Breast epithelium (tissue), 4 donors: ENCODE measurements at places on chromosomes 4 and X. TPM values are rescaled to one million over a fixed set of nuclear protein-coding genes. Genes with fewer than 3 reads are reported as not detected.

The C4orf54 gene
- total RNA-seq = not detected

The GALNT7 gene
- total RNA-seq = 67.2 TPM

The TGIF2LX gene
- total RNA-seq = not detected

The USP17L20 gene
- total RNA-seq = not detected

GRCh38 chr4:88177983-88178625 lies 19.7 kb upstream of the ABCG2 start:
- DNase-seq = no peak

- no peak for DNase-seq
These were observed 139.6 kb upstream of the FAM47C start for GRCh38 chrX:36868592-36868991.

DNA sequence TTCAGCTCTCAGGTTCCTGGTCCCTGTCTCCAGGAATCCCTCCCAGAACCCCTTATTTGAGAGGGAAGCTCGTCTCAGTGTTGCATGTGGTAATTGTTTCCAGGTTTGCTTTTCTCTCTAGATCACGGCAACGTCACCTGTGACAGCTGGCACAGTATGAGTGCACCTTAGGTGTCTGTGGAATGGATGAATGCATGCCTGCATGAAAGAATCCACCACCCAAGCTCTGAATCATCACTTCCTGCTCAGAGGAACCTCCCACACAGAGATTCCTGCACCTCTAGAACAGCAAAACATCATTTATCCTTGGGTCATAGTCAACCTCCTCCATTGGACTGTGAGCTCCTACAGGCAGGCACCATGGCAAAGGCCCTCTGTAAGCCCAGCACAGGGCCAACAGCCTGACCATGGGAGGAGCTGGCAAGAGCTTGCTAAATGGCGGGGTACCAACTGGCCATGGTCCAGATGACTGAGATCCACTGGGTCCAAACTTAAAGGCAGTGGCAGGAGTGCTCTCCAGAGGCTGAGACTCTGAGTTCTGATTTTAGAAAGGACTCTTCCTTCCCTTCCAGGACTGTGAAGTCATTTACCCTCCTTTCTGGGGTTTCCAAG lies 116.2 kb downstream of the SLC2A9 start:
- no peak for DNase-seq

DNA sequence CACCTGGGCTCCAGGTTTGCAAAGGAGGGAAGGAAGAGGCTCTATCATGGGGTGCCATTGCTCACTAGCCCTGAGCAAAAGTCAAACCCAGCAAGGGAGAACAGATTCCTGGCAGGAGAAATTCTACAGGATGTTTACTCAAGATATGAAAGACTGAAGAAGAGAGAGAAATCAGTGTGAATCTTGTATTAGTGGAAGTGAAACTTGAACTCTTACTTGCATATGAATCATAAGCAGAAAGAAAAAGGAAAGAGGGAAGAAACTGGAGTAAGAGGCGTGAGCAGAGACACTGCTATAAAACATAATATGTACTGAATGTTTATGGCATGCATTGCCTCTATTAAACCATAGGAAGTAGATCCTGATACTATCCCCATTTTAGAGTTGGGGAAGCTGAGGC lies 60.9 kb downstream of the C4orf46 start:
- no peak for DNase-seq

DNA sequence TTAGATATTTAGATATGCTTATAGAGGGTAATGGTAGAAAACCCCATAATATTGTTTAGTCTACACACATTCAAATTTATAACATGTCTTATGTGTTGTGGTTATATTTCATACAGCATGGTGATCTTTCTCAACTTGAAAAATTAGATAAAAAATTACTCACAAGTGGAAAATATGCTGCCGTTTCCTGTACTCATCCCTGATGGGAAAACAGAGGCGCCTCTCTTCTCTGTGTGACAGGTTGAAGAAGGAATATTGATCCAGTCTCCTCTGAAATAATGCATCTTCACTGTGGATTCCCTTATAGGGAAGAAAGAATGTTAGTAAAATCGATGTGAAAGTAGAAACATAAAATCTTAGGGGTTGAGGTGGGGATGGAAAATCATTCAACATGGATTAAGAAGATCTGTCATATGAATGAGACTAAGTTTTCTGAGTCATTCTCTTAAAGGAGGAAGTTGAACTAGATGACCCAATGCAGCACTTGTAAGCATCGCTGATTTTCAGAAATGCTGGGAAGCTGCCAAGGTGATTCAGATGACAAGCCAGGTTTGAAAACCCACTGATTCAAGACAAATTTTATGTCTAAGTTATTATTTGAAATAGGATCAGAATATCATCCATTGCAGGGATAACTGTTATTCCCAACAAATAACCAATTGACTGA lies 70.7 kb downstream of the ANKRD50 start:
- no peak for DNase-seq

- DNase-seq = no peak
These were observed 326.9 kb upstream of the SLIT2 start for GRCh38 chr4:19924761-19925160.

DNA sequence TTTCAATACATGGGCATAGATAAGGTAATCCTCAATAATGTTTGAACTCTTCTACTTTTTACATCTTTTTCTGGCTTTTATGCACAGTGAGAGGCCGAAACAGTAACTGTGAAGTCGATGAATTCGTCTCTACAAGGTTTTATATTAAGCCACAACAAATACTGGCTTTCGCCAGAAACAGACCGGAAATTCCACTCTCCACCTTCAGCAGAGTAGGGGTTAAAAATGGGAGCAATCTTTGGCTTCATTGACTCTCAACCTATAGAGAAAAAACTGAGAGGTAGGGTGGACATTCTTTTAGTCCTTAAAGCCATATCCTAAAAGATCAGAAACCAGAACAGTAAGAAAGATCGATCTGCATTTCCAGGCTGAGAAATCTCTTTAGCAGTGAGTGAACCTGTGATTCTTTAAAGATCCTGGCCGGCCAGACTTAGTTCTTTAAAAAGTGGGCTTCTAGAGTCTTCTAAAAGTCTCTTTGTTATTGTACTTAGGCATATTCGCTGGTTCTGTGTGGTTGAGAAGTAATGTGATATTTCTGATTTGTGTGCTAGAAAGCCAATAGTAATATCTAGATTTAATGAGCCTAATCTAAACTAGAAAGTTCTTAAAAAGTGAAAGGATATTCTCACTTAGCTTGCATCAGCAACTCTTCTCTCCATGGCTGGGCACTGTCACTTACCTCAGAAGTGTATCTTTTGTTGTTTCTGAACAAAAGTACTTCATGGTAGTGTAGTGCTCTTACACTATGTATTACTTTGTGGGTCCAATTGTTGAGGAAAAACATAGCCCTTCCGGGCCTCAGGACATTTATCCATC lies 2.0 kb downstream of the HSPA4L start:
- DNase-seq = no peak

DNA sequence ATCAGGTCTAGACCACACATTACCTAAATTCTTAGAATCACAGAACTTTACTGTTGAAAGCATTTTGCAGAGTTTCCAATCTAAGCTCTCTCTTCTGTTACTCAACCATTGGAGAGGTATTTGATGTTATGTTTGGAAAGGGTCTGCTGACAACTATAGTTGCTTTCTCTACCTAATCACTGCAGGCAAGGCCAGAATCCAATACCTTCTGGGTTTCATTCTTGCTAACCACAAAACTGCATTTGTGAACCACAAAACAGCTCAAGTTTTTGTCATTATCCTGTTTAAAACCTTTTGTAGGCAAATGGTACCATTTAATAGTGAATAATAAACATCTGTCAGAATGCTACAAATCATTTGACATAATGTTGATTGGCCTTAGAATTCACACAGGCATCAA lies 380.1 kb downstream of the GASK1B start:
- DNase-seq = no peak

DNA sequence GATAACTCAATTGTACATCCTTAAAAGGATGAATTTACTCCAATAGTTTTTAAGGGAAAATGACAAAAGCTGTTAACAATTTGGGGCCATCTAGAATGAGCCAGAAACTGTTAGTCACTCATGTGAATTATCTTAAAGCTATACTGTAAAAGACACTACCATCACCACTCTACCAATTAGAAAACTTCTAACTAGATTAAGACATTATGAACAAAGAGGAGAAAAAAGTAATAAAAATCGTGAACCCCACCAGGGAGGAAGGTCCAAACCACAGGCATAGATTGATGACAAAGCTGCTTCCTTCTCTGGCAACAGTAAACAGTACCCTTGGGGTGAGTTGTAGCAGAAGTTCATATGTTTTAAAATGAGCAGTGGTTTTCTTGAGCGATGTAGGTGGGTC lies 106.1 kb downstream of the PDGFC start:
- DNase-seq = no peak

DNA sequence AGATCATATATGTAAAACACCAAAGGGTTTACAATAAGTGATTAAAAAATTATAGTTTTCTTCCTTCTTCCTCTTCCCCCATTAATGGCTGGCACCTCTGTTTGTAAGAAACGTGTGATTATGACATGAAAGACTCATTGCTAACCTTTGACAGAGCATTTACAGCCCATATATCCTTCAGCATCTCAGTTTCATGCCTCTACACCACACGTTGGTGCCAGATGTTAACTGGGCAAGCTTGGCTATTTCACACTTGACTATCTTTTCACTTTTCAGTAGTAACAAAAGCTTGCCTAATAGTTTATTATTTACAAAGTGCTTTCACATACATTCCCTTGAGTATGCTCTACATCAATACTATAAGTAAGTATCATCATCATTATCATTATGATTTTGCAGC lies 65.3 kb upstream of the C1QTNF7 start:
- no peak for DNase-seq

GRCh38 chrX:82816001-82816400 lies 692.1 kb upstream of the POU3F4 start:
- DNase-seq = no peak

DNA sequence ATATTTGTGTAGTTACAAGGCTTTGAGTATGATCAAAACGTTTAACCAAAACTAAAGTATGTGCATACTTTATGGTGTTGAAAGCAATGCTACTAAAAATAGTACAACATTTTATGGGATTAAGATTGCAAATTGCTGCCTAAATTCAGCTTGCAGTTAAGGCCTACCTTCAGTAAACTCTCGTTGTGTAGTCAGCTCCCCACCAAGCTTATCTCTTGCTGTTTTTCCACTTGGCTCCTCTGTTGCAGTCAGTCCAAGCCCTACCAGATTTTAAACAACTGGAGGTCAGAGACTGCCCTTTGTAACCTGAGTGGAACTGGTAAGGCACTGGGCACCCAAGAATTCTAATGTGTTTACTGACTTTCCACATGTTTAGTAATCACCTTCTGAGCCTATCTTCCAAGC lies 25.7 kb downstream of the AFF1 start:
- DNase-seq = no peak

DNA sequence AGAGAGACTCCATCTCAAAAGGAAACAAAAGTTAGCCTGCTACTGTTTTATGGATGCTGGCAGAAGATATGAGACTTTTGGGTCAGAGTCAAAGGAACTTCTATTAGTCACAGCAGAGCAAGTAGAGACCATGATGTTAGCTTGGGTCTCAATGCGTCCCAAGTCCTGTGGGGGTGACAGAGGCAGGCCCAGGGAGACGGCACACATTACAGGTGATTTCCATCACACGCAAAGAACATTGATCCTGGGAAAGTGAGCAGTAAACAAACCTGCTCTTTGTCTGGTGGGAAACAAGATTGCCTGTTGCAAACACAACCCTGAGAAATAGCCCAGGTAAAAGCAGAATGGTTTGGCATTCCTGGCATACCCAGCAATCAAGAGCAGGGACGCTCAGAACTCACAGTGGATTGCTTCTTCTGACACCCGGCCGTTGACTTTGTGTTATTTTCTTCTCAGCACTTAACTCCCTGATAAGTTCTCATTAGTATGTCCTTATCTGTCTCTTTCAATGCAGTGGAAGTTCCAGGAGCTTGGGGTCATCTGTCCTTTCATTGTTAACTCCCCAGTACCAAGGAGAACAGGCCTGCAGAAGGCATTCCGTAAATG lies 51.2 kb upstream of the LGI2 start:
- DNase-seq = no peak

GRCh38 chrX:14295426-14295825 lies 233.9 kb upstream of the GLRA2 start:
- DNase-seq = no peak

- DNase-seq = no peak
These were observed 564 bp downstream of the FAM149A start for GRCh38 chr4:186104890-186105646.

- no peak for DNase-seq
These were observed 109.6 kb upstream of the ACSL4 start for GRCh38 chrX:109842611-109843010.

GRCh38 chrX:39507617-39508299 lies 590.0 kb downstream of the BCOR start:
- DNase-seq = no peak

DNA sequence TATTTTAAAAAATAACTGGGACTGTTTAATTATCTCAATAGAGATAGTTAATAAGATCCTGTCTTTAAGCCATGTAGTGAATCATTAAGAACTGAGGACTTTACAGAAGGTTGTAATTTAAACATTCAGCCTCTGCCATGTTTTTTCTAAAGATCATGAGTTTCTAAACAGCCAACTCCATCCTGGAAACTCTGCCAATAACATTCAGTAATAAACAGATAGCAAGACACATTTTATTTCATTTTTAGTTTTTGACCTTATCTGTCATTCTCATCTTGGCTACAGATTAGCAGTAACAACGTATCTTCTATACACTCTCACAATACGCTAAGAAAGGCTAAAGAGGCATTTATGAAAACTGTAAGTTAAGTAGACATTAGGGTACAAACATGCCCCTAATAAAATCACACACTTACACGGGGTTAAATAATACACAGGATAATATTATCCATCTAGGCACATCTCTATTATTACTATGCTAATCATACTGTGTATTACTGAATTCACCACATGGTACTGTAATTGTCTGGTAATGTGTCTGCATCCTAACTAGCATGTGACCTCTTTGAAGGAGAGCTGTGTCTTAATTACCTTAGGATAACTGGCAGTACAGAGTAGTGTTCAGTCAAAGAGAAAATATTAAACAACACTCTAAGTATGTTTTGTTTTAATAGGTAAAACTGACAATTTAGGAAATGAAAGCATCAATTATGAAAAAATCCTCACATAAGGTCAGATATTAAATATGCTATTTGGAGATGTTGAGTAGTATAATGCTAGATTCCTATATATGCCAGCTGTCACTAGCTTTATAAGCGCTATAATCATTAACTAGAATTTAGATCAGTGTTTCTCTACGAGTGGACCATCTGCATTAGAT lies 122.4 kb upstream of the NAP1L5 start:
- no peak for DNase-seq

DNA sequence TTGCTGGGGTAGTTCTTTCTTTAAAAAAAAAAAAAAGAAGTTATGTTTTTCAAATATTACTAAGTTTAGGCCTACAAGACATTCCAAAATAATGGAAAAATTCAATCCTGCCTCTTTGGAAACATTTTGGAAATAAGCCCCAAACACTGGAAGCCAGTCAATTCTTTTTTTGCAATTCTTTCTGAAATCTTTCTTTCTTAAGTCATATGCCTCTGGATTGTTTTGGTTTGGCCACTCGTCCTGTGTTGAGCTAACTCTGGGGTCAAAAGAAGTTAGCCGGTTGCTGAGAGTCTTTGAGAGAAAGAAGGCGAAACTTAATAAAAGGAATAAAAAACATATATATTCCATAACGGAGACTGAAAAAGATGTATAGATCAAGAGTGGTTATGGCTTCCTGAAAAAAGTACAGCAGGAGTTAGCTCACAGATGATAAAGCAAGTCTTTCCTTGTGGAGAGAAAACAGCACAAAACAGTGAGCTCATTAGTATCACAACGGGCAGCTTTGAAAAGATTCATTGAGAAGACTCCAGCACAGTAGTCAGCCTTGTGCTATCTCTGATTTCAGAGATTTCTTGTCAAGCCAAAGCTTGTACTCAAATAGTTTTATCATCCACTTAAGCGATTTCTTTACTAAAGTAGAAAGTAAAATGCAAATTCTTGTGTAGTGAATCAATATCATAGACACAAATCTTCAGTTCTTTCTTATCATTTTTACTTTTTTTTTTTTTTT lies 64.8 kb downstream of the PLS3 start:
- DNase-seq = no peak
